Cerebellum (tissue), 4 donors: ENCODE measurements at places on chromosomes 13 and 19. TPM values are rescaled to one million over a fixed set of nuclear protein-coding genes. Genes with fewer than 3 reads are reported as not detected.

DNA sequence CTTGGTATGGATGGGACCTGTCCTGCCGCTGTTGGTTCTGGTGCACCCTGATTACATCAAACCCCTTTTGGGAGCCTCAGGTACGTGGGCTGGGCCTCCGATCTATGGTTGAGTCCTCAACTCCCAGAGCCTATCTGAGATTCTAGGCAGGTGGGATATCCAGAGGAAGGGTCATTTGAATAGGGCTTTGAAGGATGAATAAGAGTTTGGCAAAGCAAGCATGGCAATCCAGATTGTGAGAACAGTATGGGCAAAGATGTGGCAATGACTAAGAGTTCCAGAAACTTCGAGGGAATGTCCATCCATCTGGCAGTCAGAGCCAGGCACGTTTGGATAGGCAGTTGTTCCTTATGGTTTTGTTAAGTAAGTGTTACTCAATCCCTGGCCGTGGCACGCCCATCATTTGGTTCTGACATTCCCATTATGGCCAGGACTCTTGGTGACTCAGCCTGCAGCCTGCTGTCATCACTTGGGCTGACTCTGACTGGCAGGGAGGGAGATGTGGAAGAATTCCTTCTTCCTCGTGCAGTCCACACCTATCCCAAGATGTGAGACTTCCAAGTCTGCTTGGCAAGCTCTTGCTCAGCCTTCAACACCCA, 21.5 kb downstream of the CYP4F22 start:
- DNase-seq, result no peak

The CADM4 gene
- 43.0 TPM for total RNA-seq

The DACH1 gene
- total RNA-seq, result 70.0 TPM

The ZNF100 gene
- 15.0 TPM for total RNA-seq

- peak; percentile 20 for DNase-seq
Observed at GRCh38 chr13:45046445-45046844, 57.1 kb downstream of the GPALPP1 start.

- no peak for DNase-seq
Observed at GRCh38 chr19:50975766-50976165, 6.4 kb upstream of the KLK6 start.

The TRMT1 gene
- 14.1 TPM for total RNA-seq

The SYCN gene
- total RNA-seq, result not detected

GRCh38 chr13:68078874-68079273, 848.7 kb upstream of the PCDH9 start:
- no peak for DNase-seq

GRCh38 chr19:51020988-51021651, 1.6 kb upstream of the KLK10 start:
- peak; percentile 64 for DNase-seq

DNA sequence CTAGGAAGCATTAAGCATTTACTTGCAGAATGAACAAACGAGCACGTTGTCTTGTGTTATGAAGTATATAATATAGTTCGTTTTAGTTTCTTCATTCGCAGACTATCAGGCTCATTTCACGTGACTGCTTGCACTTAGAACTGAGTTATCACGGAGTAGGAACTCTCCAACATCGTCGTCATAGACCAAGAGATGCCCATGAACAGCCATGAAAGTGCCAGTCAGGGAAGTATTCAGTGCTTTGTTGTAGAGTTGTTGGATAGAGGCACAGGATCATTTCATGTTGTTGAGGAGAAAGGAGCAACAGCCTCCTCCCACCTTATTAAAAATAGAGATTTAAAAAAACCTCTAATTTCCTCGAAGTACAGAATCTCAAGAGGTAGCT, 977 bp upstream of the IL17D start:
- DNase-seq, result no peak

The ZSCAN22 gene
- 3.7 TPM for total RNA-seq

DNA sequence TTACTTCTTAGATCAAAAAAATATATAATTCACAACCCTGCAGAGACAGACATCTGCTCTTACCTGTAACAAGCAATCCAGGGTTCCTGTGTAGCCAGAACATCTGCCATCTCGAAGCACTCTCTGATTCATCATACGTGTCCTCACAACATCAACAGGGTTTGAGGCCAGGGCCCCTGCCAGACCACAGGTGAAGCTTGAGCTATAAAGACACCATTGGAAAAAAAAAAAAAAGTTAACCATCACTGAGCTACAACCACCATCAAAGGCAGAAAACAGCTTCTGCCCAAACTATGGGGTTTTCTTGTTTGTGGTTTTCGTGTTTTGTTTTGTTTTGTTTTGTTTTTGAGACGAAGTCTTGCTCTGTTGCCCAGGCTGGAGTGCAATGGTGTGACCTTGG, 19.3 kb downstream of the SLC25A30 start:
- DNase-seq, result no peak

The DIRAS1 gene
- total RNA-seq, result 19.1 TPM

GRCh38 chr13:103351035-103351828, 285.0 kb upstream of the SLC10A2 start:
- DNase-seq, result no peak

DNA sequence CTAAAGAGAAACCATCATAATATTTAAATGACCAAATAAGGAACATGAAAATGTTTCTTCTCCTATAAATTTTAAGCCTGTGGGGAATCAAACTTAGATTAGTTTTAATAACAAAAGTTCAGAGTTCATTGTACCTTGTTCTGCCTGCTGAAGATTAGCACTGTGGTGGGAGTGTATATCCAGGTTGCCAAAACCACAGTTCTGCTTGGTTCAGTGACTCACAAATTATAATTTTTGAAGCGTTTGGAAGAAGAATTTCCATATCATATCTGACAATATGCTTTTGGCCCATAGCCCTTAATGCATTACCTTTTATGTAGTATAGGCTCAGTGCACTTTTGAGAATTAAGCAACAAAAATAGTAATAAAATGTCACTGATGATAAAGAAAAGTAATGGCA, 545.2 kb downstream of the GPC6 start:
- no peak for DNase-seq

- no peak for DNase-seq
Observed at GRCh38 chr19:45151320-45151719, 9.5 kb downstream of the NKPD1 start.

DNA sequence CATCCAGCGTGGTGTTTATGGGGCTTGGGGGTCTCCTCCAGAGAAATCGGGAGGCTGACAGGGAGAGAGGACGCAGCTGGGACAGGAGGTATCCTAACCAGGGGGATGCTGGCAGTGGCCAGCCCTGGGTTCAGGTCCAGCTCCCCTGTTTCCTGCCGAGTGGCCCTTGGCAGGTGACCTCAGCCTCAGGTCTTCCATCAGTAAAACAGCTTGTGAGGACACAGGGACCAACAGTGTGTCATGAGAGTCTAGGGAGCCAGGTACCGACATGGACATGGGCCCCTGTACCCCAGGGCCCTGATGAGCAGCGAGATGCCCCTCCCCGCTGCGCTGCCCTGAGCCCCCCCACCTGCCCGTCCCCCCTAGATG, 19.6 kb downstream of the EVI5L start:
- no peak for DNase-seq

The PLIN4 gene
- 0.73 TPM for total RNA-seq

DNA sequence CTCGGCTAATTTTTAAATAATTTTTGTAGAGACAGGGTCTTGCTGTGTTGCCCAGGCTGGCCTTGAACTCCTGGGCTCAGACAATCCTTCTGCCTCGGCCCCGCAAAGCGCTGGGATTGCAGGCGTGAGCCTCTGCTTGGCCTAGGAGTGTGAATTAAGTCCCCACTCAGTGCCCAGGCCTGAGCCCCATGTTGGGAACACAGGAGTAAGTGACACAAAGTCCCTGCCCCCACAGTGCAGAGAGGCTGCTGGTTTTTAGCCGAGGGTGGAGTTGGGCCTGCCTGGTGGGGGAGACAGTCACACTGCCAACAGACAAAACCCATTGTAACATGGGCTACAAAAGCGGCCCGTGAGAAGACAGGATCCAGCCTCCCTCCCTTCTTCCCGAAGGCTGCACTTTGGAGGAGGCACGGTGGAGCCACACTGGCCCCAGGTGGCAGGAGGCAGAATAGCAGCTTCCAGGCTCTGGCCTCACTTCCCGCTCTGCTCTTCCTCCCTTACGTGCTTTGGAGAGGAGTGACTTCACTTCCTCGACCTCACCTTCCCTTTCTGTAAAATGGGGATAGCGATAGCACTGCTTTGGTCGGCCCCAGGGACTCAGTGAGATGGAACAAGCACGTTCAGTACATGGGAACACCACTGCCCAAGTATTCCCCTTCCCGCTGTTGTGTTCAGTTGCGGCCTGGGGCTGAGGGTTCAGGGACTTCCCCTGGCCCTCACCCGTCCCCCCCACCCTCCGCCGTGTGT, 15.2 kb upstream of the EHD2 start:
- peak; percentile 90 for DNase-seq

- DNase-seq, result no peak
Observed at GRCh38 chr19:33997690-33998089, 174.6 kb upstream of the LSM14A start.

The FAM174C gene
- 7.0 TPM for total RNA-seq

- DNase-seq, result no peak
Observed at GRCh38 chr19:21750586-21751128, 16.7 kb downstream of the ZNF100 start.

DNA sequence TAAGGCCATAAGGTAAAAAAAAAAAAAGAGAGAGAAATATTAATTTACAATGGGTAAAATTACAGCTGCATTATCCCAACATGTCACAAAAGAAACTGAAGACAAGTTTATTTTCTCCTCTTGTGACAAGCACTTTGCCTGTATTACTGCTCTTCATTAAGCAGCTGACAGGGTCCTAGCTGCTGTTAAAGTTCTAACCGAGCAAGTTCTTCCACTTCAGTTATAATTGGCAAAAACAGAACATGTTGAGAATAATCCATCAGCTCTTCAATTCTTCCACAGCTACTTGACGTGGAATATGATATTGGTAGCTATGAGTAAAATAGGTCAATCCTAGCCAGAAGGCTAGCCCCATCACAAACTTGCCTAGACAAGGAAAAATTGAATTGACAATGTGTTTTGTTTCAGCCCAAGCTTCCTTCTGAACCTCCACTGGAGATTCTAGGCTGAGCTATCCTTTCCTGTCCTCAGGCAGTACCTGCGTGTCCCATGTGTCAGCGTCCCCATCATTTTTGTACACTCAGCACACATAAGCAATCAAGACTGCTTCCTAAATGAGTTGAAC, 32.2 kb upstream of the DOCK9 start:
- no peak for DNase-seq

DNA sequence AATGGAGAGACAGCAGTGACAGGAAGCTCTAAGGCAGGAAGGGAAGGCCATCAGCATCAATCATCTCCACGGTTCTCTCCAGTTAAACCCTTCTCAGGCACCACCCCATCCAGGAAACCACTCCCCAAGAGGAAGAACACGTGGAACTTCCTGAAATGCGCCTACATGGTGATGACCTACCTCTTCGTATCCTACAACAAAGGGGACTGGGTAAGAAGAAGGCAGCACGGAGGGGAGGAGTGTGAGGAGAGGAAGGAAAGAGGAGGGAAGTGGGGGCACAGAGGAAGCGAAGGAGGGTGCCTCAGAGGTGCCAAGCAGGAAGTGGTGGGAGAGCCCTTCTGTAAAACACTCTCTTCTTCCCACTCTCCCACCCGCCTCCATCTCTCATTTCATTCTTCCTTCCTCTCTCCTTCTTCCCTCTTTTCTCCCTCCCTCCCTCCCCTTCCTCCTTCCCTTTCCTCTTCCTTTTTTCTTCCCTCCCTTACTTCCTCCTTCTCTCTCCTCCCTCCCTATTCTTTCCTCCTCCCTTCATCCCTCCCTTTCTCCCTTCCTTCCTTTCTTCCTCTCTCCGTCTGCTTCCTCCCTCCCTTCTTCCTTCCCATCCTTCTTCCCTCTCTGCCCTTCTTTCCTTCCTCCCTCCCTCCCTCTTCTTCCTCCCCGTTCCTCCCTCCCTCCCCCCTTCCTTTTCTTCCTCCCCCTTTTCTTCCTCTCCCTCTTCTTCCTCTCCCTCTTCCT, 12.6 kb downstream of the ZSCAN5A start:
- DNase-seq, result no peak

The CEACAM3 gene
- not detected for total RNA-seq

DNA sequence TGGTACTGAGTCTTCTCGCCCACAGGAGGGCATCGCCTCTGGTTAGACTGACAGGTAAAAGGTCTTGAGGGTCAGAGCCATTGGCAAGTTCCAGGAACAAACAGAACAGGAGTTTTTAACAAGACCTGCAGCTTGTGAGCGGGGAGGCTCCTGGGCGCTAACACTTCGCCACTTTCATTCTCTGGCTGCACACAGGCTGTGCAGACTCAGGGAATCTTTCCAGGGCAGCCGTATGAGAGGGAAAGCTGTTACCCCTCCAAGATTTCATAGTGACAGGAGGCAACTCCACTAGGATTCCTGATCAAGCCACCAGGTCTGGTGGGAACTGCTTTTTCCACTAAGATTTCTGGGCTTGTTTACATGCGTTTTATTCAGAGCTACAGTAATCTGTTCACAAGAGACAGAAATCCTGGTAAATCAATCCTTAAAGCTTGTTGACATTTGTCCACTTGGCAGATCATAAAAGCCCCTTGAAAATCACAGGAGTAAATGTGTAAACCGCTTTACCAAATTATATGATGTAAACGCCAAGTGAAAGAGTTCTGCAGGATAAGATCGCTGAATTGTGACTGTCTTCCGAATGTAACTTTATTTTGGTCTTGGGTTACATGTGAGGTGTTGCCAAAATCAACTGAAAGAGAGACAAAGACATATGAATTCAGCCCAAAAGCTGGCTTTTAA, 190.6 kb downstream of the MZT1 start:
- DNase-seq, result peak; percentile 50

GRCh38 chr19:6617374-6617773, 26.4 kb upstream of the CD70 start:
- DNase-seq, result no peak

The CNMD gene
- 2.8 TPM for total RNA-seq

DNA sequence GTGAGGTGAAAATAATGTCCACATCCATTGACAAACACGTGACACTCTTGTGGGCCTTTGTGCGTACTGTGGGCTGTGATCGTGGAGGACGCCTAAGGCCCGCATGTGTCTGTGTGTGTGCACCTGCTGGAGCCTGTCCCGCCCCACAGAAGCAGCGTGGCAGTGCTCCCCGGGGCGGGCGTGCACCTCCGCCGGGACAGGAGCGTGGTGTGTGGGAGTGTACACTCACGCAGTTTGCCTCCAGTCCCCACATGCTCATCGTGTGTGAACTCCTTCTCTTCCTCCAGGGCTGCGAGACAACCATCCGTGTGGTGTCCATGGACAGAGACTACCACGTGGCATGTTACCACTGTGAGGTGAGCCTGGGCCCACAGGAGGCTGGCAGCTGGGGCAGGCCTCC, 13.9 kb downstream of the WTIP start:
- DNase-seq, result no peak

- no peak for DNase-seq
Observed at GRCh38 chr19:16532440-16533234, 9.6 kb downstream of the CHERP start.
